NCI-H1436 treated with DMSO at 0.1 percent for 48 hours (cell line): ENCODE measurements at places on chromosomes 5 and 9.

GRCh38 chr5:178461004-178461730 lies 129.0 kb downstream of the COL23A1 start:
- no peak for DNase-seq

- no peak for DNase-seq
Measured at GRCh38 chr9:77773381-77773780, 125.3 kb upstream of the GNA14 start.

- DNase-seq = no peak
Measured at GRCh38 chr9:33415501-33416038, 13.2 kb upstream of the AQP7 start.

DNA sequence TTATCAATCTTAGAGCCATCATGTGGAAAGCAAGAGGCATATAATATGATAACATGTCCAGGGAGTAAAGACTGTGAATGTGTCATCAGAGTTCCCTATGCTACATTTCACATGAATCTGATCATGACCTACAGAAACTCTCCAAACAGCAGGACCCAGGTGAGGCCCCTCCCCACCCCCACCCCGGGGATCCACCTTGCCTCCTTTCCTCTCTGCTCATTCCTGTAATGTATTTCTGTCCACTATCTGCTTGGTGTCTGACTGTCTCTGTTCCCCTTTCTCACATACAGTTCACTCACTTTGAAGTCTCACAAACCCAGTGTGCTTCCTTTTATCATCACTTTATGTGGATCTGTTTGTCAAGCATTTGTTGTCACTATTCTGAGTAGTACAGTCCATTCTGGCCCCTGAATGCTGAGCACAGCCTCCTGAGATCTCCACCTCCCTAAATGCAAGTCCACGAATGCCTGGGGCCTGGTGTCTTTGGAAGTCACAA lies 76.4 kb upstream of the SMARCA2 start:
- DNase-seq = no peak

DNA sequence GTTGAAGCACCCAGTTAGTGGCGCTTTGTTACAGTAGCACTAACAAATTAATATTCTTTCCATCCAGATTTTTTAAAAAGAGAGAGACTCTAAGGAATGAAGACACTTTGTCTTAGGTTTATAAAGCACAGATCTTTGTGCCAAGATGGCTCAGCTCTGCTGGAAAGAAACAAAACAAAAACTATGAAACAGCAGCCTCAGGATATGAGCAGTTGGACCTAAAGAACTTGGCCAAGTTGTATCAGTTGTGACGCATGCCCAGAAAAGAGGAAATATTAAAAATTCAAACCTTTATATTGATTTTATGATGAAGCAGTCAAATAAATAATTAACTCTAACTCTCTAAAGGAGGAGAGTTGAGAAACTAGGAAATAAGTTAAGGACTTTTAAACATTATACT lies 427.2 kb downstream of the SPOCK1 start:
- DNase-seq = no peak

GRCh38 chr5:154513669-154514084 lies 35.6 kb upstream of the HAND1 start:
- DNase-seq = no peak

- DNase-seq = no peak
Measured at GRCh38 chr9:87766697-87767096, 40.8 kb downstream of the CTSL start.

- no peak for DNase-seq
Measured at GRCh38 chr9:131539223-131539923, 6.0 kb upstream of the PRRT1B start.

DNA sequence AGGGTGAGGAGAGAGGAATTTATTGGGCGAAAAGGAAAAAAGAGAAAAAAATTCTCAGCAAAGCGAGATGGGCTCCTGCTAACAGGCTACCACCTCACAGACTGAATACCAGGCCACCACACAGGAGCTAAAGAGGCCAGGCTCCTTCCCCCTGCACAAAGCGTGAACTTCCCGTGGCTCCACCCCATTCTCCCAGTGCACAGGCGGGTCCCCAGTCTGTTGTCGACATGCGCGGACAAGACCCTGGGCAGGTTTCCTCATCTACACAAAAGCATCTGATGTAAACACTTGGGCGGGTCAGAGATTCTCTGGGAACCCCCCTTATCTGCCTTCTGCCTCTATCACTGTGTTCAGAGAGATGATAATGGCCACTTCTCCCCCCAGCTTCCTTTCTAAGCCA lies 34.2 kb downstream of the IL31RA start:
- DNase-seq = no peak

GRCh38 chr9:128627906-128628305 lies 28.7 kb downstream of the DYNC2I2 start:
- DNase-seq = no peak

DNA sequence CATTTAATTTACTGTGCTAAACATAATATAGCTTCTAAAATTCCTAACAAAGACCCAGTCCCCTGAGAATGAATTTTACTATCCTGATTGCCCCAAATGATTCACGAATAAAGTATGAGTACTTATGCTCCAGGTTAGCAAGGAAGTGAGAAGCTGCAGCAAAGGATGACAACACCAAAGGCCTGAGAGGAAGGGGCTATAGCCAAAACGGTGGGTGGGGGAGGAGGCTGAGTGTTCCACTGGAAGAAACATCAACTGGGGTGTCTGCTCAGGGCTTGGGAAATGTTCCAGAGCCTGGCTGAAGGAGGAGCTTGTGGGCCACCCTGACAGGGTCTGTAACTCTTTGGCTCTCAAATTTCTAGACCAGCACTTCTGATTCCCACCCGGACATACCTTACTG lies 157.3 kb downstream of the ADAMTS12 start:
- no peak for DNase-seq

DNA sequence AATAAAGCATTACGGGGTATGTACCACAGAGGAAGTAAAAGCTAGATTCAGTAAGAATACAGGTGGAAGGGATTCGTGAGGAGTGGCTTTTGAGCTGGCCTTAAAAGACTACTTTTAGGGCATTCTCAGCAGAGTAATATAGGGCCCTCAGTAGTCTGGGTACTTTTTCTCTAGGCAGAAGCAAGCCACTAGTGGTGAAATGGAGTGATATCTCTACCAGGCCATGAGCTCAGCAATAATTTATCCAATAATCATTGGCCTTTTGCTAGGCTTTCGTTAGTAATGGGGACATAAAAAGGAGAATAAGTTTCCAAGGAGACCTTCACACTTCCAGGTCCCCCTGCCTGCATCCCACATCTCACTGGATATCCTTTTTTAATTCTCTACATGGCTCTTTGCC lies 1.7 kb downstream of the POLR3G start:
- DNase-seq = no peak

- no peak for DNase-seq
Measured at GRCh38 chr5:103148213-103148612, 28.1 kb downstream of the PPIP5K2 start.

DNA sequence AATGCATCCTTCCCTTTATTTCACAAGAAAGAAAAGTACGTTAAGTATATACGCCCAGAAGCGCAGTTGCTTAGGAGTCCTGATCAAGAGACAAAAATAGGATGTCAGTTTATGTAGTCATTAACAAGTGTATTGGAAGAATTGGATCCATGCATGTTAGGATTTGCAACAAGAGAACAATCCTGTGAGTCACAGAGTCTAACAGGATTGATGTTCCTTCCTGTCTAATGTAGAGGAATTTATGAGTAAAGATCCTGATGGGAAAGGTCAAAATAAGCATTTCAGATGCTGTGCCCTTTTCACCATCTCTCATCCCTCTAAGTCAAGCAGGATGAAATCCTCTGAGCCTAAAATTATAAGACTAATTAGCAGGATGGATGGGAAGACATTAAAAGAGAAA lies 406.0 kb upstream of the GRIA1 start:
- no peak for DNase-seq

GRCh38 chr5:82164977-82165713 lies 113.0 kb downstream of the RPS23 start:
- DNase-seq = no peak

- DNase-seq = no peak
Measured at GRCh38 chr5:179759581-179760551, 27.2 kb downstream of the MAML1 start.

GRCh38 chr5:180153099-180153498 lies 55.9 kb downstream of the RASGEF1C start:
- no peak for DNase-seq

DNA sequence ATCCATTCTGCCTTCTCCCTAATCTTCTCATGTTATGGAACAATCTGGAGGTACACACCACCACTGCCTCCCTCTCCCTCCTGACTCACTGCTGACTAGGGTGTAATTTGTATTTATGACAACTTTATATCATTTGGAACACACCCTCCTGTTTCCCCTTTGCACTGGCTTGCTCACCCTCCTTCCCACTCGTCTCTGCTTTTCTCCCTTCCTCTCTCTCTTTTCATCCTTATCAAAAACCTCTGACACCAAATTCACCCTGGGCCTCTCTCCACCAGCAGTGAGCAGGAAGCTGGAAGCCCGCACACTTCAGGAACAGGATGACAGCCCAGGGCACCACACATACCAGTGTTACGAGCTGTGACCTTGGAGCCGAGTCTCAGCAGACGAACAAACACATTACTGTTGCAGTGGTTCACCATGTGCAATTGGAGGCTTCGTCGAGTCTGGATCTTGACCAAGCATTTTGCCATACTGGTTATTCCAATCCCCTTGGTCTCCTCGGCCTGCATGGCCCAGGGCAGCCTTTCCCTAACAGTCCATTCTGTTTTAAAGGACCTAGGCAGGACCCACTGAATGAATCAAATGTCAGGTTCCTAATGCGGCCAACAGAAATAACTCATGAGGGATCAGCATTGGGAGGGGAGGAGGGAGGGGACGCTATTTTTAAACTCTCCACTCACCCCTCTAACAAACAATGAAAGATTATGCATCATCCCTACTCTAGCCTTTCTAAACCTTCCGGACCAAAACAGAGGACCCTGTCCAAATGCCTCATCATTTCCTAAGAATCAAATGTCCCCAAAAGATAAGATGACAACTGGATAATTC lies 203.9 kb upstream of the RASEF start:
- DNase-seq = no peak

GRCh38 chr5:6674886-6675285 lies 38.3 kb upstream of the TENT4A start:
- no peak for DNase-seq

- no peak for DNase-seq
Measured at GRCh38 chr5:181042722-181043121, 2.7 kb downstream of the BTNL9 start.

GRCh38 chr9:7210854-7211637 lies 453.3 kb downstream of the KDM4C start:
- no peak for DNase-seq

GRCh38 chr5:104045987-104046386 lies 483.4 kb upstream of the NUDT12 start:
- no peak for DNase-seq

- DNase-seq = no peak
Measured at GRCh38 chr5:124180875-124181461, 565.5 kb downstream of the ZNF608 start.

DNA sequence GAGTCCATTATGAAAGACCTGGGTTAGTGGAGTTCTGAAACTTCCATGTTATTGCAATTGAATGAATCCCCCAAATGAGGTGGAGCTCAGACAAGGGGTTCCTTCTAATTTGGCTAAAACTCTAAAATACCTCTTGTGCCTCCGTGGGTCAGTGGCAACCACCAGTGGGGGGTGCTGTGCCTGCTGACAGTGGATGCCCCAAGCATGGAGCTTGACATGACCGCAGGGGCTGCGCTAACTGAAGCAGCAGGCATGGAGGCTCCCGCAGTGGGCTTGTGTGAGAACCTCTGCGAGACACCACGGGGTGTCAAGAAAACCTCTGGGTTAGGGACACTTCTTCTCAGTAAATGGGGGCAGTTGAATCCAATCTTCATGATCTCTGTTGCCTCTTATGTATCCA lies 200.5 kb downstream of the DRD1 start:
- no peak for DNase-seq

DNA sequence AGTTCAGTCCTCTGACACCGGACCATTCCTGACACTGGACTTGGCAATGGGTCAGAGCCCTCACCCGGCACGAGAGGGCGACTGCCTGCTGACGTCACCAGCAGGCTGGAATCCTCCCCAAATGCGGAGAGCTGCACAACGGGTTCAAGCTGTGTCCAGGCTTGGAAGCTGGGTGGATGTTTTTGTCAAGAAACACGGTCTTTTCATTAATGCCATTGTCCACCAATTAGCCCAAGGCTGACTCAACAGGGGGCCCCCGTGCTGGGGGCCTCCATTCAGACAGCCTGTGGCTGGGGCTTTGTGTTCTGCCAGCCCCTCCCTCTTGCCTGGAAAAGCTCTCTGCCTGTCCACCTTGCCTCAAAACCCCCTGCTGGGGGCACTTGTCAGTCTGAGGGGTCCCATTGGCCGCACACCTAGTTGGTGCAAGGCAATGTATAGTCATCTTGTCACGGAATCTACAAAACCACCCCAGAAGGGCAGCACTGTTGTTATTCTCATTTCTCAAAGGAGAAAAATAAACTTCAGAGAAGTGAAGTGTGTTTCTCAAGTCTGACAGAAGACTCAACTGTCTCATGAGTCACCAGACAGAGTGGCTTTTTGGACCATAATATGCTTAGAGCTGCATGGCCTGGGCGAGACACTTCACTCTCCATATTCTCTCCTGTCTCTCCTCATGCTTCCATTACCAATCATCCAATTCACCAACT lies 24.6 kb downstream of the NDUFA8 start:
- DNase-seq = no peak

DNA sequence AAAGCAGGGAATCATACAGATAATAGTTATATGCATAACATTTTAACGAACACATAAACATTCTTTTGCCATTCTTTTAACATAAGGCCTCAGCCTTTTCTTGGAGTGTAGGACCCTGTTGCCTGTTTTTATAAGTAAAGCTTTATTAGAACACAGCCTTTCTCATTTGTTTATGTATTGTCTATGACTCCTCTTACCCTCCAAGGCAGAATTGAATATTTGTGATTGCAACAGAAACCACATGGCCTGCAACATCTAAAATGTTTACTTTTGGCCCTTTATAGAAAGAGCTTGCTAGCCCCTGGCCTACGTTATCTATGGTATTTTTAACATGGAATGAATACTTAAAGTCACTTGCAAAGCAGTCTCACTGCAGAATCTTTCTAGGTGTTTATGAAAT lies 2.6 kb downstream of the SLC31A1 start:
- no peak for DNase-seq

DNA sequence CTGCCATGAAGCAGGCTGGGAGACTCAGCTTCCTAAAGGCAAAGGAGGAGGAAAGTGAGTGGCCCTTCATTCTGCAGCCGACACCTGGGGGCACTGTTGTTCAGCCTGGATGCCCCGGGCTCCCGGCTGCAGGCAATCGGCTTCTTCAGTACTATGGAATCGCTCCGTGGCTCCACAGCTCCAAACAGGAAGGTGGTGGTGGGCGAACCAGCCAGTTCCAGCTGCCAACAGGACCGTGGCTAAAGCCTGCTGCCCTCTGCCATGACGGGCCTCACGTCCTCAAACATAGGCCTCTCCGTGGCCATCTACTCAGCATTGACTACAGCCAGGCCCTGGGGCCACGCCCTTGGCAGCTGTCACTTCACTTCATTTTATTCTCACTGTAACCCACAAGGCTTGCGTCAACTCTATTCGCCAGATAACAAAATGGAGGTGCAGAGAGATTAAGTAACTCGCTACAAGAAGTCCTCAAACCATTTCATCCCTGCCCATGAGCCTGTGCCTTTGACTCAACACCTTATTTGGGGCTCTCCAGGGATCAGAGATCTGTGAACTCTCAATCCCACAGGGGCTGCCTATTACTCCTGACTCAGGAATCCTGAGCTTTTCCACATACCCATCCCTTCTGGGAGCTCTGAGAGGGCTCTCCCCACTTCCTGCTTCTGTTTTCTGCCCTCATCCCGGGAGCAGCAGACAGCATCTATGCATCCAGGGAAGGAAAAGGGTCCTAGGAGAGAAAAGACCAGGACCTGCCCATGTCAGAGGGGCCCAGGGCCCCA lies 38.0 kb downstream of the PAX5 start:
- no peak for DNase-seq
